ENCODE measurements at places on chromosomes 12 and 14.

DNA sequence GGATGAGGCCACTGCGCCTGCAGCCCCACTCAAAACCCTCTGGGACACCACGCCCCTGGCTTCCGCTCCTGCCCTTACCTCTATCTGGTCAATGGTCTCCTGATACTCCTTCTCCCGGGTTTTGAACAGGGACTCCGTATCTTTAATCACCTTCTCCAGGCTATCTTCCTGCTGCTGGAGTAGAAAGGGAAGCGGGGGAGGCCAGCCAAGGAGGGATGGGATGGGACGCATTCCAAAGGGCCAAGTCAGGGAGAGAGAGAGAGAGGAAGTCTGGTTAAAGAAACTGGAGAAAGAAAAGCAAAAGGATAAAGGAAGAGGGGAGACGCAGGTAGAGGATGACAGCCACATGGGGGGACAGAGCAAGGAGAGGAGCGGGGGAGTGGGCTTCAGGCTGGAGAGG lies 7.9 kb downstream of the IFFO1 start:
- no peak for DNase-seq

DNA sequence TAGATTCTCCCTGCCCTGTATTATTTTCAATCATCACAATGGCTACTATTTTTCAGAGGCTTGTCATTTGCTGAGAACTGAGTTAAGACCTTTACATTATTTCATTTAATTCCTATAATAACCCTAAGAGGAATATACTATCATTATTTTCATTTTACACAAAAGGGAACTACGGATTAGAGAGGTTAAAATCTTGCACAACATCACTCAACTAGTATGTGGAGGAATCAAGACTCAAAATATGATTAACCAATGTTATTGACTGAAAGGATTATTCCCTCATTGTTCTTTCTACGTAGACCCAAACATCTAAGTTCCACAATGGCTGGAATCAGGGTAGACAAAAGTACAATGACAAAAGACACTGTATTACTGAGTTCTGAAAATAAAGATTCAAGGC lies 45.0 kb downstream of the GPR65 start:
- DNase-seq, result no peak

- no peak for DNase-seq
Observed at GRCh38 chr14:102955636-102956408, 33.4 kb downstream of the AMN start.

- no peak for DNase-seq
Observed at GRCh38 chr12:122610207-122610606, 83.2 kb downstream of the KNTC1 start.

DNA sequence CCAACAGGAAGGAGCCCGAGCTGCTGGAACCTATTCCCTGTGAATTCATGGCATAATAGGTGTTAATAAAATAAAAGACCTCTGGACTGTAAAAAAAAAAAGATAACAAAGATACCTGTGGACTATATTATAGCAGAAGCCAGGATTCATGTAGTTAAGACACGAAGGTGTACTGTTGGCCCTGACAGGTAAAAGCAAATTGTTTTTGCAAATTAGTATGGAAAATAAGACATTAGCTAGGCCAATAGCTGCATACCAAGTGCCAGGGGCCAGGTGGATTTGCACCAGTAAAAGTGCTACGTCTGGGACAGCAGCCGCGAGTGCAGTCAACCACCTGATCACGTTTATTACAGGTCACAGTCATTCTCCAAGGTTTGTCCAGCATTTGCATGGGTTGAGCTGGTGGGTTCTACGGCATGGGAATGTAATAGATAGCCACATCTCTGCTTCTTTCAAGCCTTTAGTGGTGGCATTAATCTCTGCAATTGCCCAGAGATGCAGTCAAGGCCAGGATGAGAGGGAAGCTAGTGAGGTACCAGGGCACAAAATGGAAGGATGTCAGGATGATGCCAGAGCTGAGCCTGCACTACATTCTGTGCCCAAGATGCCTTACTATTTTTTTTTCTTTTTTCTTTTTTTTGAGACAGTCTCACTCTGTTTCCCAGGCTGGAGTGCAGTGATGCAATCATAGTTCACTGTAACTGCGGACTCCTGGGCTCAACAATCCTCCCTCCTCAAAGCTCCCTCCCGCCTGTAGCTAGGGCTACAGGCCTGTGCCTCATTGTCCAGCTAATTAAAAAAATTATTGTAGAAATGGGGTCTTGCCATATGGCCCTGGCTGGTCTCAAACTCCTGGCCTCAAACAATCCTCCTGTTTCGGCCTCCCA lies 26.3 kb downstream of the TNFAIP2 start:
- DNase-seq, result no peak

GRCh38 chr12:80857311-80857710 lies 80.4 kb downstream of the LIN7A start:
- DNase-seq, result no peak

DNA sequence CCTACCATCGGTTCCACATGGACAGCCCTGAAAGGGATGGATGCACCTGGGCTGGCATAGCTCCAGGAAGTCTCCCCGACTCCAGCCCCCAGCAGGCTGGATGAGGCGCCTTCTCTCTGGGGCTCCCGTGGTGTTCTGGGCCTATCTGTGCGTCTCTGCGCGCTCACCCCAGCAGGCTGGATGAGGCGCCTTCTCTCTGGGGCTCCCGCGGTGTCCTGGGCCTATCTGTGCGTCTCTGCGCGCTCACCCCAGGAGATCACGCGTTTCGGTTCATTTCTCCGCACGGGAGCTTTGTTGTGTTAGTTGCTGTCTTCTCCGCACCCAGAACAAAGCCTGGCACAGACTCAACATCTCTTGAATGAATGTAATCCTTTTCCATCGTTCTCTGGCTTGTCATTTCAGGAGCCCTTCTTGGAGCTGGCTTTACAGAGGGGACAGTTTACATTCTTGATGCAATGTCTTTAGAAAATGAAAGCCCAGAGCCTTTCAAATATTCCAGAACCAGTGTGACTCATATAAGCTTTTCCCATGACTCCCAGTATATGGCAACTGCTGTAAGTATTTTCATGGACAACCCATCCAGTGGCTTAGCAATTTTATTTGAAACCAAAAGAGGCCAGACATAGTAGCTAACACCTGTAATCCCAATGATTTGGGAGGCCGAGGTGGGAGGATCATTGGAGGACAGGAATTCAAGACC lies 40.3 kb downstream of the CFAP251 start:
- DNase-seq, result no peak

GRCh38 chr14:75126121-75126544 lies 715 bp downstream of the NEK9 start:
- no peak for DNase-seq

- DNase-seq, result no peak
Observed at GRCh38 chr12:107684029-107684795, 1.4 kb upstream of the PWP1 start.

GRCh38 chr12:95231190-95231589 lies 13.6 kb downstream of the VEZT start:
- no peak for DNase-seq

- DNase-seq, result no peak
Observed at GRCh38 chr14:41289025-41289424, 317.7 kb upstream of the LRFN5 start.

DNA sequence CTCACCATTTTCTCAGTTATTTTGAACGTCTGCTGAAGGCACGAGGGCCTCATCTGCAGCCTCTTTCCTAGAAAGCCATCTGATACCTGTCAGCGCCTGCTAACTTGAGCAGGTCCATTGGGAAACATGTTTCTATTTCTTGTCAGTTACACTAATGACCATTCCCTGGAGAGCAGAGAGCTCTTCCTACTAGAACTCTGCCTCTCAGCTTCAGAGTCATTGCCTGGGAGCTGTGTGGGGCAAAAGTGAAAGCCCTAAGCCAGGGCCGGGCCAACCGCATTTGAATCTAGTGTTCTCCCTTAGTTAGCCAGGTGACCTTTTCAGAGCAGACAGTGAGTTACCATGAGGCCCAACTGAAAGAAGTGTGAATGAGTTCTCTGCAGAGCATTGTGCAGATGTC lies 135.8 kb downstream of the EML1 start:
- DNase-seq, result no peak

DNA sequence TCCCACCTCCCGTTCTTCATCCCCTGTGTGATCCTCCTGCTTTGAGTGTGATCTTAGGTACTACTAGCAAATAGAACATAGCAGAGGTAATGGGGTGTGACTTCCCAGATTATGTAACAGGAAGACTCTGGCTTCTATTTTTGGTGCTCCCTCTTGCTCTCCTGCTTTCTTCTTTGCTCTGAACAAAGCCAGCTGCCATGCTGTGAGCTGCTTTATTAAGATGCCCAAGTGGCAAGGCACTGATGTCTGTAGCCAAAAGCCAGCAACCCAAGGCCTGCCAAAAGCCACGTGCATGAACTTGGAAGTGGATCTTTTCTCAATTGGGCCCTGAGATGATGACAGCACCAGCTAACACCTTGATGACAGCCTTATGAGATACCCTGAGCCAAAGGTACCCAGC lies 5.8 kb upstream of the MFAP5 start:
- no peak for DNase-seq

- DNase-seq, result peak; percentile 10
Observed at GRCh38 chr14:89973234-89973823, 17.6 kb downstream of the TDP1 start.

- DNase-seq, result no peak
Observed at GRCh38 chr12:106960443-106960842, 4.7 kb downstream of the TMEM263 start.

GRCh38 chr14:105139212-105139825 lies 29.3 kb downstream of the JAG2 start:
- DNase-seq, result no peak

DNA sequence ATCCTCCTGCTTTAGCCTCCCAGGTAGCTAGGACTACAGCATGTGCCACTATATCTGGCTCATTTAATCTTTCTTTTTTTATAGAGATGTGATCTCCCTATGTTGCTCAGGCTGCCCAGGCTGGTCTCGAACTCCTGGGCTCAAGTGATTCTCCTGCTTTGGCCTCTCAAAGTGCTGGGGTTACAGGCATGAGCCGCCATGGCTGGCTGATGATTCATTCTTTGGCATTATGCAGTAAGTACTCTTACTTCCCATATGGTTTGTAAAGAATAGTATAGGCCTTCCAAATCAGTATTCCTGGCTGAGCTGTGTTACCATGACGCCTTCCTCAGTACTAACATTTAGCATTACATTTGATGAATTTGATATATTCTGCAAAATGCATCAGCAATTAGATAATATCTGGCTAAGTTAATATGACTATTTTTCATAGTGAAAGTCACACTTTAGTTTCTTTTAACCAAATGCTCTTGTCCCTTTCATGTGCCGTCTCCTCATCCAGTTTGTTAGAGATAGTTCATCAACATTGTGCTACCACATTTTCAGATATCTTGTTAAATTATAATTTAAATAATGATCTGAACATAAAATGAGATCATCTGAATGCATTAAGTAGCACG lies 3.2 kb upstream of the MIA2 start:
- DNase-seq, result no peak

- DNase-seq, result no peak
Observed at GRCh38 chr12:87311206-87311605, 718.0 kb downstream of the C12orf50 start.

- no peak for DNase-seq
Observed at GRCh38 chr12:78952552-78952929, 88.0 kb downstream of the SYT1 start.

- DNase-seq, result no peak
Observed at GRCh38 chr12:94025756-94026155, 122.6 kb upstream of the PLXNC1 start.

DNA sequence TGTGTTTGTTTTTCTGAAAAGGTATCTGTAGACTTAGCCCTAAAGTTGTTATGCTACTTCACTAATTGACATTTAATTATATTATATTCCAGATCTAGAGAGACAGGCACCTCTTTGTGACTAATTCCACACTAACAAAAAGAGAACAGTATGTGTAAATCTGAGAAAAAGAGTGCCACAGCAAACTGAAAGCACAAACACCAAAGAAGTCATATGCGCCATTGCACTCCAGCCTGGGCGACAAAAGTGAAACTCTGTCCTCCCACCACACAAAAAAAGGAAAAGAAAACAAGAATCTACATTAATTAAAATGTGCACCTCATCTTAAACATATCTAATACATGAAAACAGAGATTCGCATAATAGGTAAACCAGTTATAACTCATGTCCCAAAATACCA lies 4.4 kb upstream of the CSRNP2 start:
- no peak for DNase-seq

DNA sequence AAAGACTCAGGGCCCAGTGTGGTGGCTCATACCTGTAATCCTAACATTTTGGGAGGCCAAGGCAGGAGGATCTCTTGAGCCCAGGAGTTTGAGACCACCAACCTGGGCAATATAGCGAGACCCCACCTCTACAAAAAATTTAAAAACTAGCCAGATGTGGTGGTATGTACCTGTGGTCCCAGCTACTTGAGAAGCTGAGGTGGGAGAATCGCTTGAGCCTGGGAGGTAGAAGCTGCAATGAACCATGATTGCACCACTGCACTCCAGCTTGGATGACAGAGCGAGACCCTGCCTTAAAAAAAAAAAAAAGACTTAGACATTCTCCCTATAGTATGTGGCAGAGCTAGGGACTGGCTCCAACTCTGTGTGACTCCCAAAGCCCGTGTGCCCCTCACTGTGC lies 2.9 kb downstream of the UBE3B start:
- no peak for DNase-seq

DNA sequence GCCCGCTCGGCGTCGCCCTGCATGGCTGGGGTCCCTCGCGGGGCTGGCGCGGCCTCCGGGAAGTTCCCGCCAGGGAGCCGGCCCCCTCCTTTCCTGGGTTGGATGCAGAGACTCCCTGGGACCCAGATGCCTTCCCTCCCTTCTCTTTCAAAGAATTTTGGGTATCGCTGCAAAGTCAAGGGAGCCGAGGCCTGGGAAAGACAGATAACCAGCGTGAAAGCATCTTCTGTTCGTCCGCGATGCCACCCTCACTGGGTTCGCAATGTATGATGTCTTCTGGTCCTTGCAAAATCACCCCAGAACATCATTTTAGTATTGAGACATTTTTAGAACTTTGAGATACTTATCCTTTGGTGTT lies 451 bp downstream of the IRAK3 start:
- DNase-seq, result no peak

GRCh38 chr12:131896811-131897270 lies 2.4 kb downstream of the ULK1 start:
- DNase-seq, result peak; percentile 29

DNA sequence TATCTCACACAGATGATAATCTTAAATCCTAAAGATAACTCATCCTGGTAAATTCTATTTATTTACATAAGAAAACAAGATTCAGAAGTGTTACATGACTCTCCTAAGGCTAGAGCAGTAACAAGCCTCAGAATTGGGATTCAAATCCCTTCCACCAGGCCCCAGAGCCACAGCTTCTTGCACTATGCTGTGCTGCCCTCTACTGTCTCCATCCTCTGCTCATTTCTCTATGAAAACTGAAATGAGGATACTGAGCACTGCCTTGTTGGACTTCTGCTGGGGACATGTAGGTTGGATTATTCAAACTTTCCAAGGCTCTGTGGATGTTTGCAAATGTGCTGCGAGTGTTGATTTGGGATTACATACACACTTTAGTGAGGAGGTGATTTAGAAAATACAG lies 23.5 kb upstream of the C12orf50 start:
- DNase-seq, result no peak
